ENCODE measurements at places on chromosomes 2 and 18. TPM values are rescaled to one million over a fixed set of nuclear protein-coding genes. Genes with fewer than 3 reads are reported as not detected.

Gene ERICH2
- total RNA-seq = not detected

Gene PIK3C3
- total RNA-seq = 32.0 TPM

Gene PAX8
- 1.1 TPM for total RNA-seq

Gene SERPINB12
- total RNA-seq = not detected

Gene NETO1
- not detected for total RNA-seq
